Amniotic epithelial cell (primary cell): ENCODE measurements at places on chromosomes 13 and 19.

GRCh38 chr19:10091895-10092641, 6.0 kb downstream of the SHFL start:
- DNase-seq: peak; percentile 18

GRCh38 chr13:73610799-73611592, 523.2 kb downstream of the KLF12 start:
- DNase-seq: no peak

- no peak for DNase-seq
These were observed 417.1 kb downstream of the LMO7 start for GRCh38 chr13:76053181-76053580.

DNA sequence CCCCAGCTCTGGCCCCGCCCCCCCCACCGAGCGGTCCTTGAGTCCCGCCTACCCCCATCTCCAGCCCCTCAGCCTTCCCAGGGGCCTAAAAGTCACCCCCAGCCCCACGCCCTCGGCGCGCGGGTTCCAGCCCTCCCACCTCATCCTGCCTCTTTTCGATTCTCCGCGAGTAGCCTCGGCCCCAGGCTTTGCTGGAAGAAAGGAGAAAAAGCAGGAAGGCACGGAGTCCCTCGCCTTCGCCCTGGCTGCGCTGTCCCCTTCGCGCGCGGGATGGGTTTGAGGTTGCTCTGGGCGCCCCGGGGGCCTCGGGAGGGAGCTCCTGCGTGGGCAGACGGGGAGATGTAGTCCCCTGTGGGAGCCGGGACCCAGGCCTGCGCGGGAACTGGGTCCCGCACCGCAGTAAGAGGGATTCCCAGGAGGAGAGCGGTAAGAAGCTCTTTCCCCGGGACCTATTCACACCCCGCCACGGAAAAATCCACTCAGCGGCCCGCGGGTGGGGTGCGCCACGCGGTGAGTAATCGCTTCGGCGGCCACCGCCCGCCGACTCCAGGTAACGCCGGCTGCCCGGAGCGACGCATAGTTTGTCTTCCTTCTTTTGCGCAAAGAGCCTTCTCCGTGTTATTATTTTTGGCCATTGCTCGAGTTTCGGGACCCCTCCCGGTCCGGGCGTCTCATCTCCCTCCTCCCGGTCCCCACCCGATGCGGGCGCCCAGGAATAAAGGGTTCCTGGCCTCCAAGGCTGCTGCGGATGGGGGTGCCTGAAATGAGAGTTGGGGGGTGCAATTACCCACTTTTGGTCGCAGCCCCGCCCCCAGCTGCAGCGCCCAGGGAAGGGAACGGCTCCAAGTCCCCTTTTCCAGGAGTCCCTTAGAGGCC, 865 bp upstream of the CRLF1 start:
- DNase-seq: no peak

GRCh38 chr13:27379694-27380641, 44.5 kb upstream of the GTF3A start:
- peak; percentile 41 for DNase-seq

DNA sequence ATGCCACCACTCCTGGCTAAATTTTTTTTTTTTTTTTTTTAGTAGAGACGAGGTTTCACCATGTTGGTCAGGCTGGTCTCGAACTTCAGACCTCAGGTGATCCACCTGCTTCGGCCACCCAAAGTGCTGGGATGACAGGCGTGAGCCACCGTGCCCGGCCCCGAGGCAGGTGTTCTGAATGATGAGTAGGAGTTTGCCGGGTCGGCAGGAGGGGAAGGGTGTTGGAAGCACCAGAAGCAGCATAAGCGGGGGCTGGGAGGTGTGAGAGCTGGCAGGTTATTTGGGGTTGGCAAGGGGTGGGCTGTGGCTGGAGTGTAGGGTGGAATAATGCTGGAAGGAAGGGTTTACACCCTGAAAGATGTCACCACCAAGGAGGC, 1.8 kb downstream of the SPPL2B start:
- no peak for DNase-seq

GRCh38 chr19:32891609-32892008, 22.0 kb upstream of the SLC7A9 start:
- no peak for DNase-seq

- DNase-seq: peak; percentile 38
These were observed 89.5 kb downstream of the USP12 start for GRCh38 chr13:27081893-27082679.

GRCh38 chr13:41552031-41552430, 94.7 kb downstream of the RGCC start:
- no peak for DNase-seq

GRCh38 chr13:107088061-107088460, 520.1 kb upstream of the ARGLU1 start:
- DNase-seq: no peak

- DNase-seq: no peak
These were observed 39.9 kb downstream of the DOCK9 start for GRCh38 chr13:98937911-98938381.

DNA sequence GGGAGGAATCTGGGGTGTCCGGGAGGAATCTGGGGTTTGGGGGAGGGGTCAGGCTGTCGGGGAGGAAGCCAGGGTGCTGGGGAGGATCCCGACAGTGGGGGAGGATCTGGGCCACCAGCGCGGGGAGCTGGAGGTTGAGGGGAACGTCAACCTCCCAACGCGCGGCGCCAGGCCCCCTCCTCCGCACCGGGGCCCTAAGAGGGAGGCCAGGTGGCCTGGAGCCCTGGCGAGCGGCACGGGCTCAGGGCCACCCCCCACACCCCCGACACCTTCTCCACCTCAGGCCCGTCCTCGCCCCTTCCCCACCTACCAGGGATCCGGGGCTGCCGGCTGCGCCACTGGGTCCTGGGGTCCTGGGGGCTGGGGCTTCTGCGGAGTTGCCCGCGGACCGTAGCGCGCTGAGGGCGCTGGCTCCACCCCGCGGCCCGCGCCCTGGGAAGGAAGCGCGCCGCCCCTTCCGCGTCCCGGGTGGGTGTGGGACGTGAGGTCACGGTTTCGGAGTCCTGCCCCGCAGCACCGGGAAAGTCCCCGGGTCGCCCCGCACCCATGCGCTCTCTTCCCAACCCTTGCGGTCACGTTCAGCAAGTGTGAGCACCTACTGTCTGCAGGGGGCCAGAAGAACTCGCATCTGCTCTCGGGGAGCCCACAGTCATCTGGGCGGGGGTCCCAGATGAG, at the start of gene TICAM1:
Gene TICAM1, minus strand, starts transcription at position 409 of the 675 bp plus-strand sequence. CDS start 13,335 bp downstream, outside the sequence.
- peak; percentile 63 for DNase-seq

DNA sequence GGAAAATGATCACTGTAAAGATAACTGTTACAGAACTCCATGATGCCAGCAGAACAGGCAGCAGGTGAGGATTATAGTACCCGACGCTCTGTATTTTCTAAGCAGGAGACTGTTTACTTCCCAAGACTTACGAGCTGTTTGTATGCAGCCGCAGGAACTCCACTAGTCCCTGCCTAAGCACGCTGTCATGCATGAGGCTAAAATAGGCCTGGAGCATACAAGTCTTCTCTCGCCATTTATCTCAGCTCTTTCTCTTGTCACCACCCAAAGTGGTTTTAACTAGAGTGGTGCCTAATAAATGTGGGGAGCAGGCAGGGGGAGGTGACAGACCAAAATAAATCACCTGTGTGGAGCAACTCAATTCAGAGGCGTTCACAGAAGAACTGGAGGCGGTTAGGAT, 175.8 kb downstream of the TDRD3 start:
- peak; percentile 8 for DNase-seq

- DNase-seq: no peak
These were observed 35.2 kb downstream of the ERICH4 start for GRCh38 chr19:41478171-41478570.

GRCh38 chr13:100789481-100789880, 114.9 kb upstream of the TMTC4 start:
- DNase-seq: no peak

DNA sequence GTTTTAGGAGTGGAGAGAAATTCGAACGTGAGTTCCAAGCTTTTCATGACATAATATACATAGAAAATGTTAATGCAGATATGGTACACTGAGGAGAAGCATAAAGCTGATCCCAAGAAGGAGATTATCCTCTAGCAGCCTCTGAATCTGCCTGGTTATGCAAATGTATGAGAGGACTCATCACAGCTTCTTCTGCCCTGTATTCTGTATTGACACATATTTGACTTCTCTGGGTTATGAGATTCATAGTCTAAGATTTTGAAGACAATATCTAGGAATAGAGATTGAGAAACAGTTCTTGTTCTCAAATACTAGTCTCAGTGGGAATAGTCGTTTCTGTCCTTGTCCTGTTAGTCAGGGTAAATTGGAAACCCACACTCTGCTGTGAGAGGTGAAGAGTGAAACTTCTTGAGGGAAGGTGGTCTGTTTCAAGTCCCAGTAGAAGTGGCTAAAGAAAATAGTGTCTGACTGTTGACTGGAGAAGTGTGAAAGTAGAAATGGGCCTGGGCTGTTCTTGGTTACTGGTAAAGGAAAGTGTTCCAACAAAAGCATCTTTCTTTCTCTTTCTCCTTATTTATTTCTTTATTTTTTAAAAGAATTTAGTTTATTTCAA, 1356.6 kb downstream of the SLITRK5 start:
- DNase-seq: no peak

- no peak for DNase-seq
These were observed 323.5 kb downstream of the FOXO1 start for GRCh38 chr13:40342901-40343300.

DNA sequence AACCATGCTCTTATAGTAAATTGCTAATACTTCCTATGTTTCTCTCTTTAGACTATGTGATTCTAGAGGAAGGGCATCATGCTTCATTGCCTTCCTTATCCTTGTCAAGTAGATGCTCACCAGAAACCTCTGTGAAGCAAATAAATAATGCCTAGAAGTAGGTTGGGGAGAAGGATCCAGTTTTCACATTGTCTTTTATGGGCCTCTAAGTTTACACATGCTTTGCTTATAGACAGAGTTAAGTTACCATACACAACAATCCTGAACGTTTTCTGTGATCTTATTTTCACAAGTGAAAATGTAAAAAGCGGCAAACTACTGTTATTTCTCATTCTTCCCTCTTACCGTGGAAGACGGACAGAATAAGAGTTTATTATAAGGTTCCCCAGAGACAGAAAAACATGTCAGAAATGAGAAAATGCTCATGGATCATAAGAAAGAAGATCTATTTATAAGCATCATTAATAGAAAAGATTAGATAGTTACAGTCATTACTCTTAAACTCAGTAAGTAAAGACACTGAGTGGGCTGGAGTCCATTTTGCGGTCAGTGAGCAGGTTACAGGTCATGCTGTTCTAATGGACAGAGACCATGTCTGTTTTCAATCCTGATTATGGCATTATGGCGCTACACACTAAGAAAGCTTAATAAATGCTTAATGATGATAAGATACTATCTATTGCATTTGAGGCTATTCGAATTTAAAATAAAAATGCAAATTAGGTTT, 723.9 kb downstream of the PCDH9 start:
- no peak for DNase-seq

- no peak for DNase-seq
These were observed 41.4 kb upstream of the LDLR start for GRCh38 chr19:11047866-11048265.

DNA sequence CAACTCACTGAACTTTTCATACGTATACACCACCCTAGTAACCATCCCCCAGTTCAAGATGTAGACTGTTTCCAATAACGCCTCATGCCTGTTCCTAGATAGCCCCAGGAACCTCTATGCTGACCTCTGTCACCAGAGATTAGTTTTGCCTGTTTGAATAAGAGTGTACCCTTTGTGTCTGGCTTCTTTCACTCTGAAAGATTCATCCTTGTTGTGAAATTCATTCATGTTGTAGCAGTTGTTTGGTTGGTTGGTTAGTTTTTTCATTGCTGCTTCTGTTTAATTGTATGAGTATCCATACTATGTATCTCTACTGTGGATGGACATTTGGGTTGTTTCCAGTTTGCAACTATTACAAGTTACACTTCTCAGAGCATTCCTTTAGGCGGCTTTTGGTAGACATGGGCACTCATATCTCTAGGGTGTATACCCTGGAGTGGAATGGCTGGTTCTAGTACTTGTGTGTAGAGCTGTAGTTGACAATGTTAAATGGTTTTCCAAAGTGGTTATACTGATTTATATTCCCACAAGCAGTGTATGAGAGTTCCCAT, 1.6 kb downstream of the RNASEH2B start:
- DNase-seq: peak; percentile 65

- no peak for DNase-seq
These were observed 48.3 kb upstream of the AKAP11 start for GRCh38 chr13:42223681-42224080.

GRCh38 chr19:56566904-56567273, 379 bp upstream of the ZNF470 start:
- DNase-seq: no peak

- no peak for DNase-seq
These were observed 103.5 kb downstream of the POU4F1 start for GRCh38 chr13:78499802-78500201.

- DNase-seq: no peak
These were observed 10.7 kb downstream of the AP2S1 start for GRCh38 chr19:46839752-46840497.

- DNase-seq: peak; percentile 94
These were observed 40.7 kb upstream of the MEDAG start for GRCh38 chr13:30865123-30866049.

DNA sequence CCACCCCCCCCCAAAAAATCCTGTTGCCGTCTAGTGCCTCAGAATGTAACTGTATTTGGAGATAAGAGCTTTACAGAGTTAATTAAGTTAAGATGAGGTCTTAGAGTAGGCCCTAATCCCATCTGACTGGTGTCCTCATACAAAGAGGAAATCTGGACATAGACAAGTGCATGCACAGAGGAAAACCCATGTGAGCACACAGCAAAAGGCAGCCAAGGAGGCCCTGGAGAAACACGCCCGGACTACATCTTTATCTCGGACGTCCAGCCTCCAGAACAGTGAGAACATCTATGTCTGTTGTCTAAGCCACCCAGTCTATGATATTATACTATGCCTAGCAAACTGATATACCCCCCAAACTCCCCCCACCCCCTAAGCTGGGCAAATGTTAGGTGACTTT, 193.8 kb downstream of the KATNAL1 start:
- DNase-seq: no peak

GRCh38 chr19:1671716-1672037, 19.3 kb upstream of the TCF3 start:
- DNase-seq: no peak

GRCh38 chr19:44608391-44608821, 5.0 kb upstream of the IGSF23 start:
- no peak for DNase-seq

GRCh38 chr13:109480011-109480955, 306.1 kb downstream of the IRS2 start:
- DNase-seq: peak; percentile 88
